ENCODE measurements at places on chromosomes 2 and 18.
A peak's percentile ranks its signal among the peaks of the same experiment; 100 is the strongest.

- peak; percentile 89 for DNase-seq
Observed at GRCh38 chr2:85888684-85889626, at the start of gene ST3GAL5. TSS of gene ST3GAL5 (minus strand) at chr2:85888990. CDS start at chr2:85888905, 85 bp downstream.

DNA sequence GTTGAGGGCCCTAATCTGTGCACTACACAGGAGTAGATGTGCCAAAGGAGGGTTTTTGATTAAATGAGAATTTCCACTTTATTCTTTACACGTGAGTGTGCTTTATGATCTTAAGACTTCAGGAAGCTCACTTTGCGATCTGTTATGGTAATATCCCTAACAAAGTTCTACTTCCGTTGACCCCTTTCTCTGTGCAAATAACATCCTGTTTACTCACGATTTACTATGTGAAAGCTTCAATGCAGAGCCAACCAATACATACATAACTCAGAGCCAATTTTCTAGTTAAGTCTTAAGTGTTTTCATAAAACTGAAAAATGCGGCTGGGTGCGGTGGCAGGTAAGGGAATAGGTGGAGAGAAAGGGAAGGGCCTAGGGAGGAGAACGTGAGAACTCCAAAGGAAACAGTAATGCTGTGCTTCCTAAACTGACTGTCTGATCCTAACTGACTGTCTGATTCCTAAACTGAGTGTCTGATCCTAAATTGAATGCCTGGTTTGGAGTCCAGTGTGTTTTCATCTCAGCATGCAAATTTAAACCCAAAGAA is 87.6 kb downstream of the PLCL1 start:
- no peak for DNase-seq

GRCh38 chr2:112674229-112674628 is 28.5 kb downstream of the SLC20A1 start:
- DNase-seq, result no peak

GRCh38 chr2:1869987-1870386 is 125.7 kb upstream of the PXDN start:
- DNase-seq, result no peak

GRCh38 chr2:174705321-174705720 is 59.0 kb downstream of the CHRNA1 start:
- no peak for DNase-seq

- DNase-seq, result no peak
Observed at GRCh38 chr18:10928011-10928771, 221.2 kb downstream of the PIEZO2 start.

DNA sequence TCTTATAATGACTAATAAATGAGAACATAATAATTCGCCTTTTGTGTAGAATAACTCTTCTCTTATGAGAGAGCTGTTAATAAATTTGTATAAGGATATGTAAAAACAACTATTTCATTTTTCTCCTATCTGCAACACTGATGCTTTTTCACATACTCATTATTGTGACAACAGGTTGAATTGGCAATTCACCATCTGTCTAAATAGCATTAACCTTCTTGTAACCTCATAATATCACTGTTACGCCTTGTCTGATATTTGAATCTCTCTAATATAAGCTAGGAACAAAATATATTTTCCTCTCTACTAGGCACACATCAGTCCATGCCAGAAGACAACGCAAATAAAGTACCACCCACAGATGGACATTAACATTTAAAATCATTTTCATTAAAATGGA is 938.9 kb downstream of the CPS1 start:
- no peak for DNase-seq

- no peak for DNase-seq
Observed at GRCh38 chr2:106011380-106011779, 182.7 kb downstream of the UXS1 start.

DNA sequence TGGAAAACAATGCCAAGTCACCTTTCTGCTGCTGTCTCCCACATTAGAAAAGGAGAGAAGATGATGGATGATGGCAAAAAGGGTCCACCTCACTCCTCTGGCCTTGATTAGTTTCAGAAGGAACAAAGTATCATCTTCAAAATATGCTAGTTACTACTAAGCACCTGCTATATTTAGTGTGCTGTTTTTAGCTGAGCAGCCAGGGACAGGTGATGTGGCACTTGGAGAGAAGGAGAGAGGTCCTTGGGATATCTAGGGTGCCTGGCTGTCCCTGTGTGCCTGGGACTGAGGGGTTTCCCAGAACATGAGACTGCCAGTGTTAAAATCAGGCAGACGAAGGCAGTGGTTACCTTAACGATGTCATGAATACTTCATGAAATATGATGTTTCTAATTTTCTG is 235.5 kb upstream of the NT5C1B start:
- DNase-seq, result no peak

DNA sequence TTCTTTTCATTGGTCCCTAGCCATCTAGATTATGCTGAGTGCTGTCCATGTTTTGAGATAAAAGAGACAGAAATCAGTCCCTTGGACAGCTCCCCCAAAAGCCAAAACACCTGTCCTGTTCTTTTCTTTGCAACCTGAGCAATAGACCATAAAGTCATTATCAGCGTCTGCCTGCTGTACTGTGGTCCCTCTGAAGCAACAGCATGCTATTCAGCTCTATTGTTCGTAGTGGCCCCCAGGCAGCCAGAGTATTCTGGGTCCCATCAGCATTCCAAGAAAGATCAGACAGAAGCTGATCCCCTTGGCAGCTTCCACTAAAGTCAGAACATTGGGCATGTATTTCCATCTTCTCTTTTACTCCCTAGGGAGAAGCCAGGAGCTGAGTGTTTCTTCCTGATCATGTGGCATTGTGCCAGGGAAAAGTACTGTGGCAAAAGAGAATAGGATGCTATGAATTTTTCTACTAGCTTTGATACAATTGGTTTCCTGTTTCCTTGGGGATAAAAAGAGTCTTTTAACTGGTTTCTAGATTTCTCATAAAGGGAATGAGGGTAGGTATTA is 33.6 kb upstream of the ZSWIM2 start:
- DNase-seq, result no peak

DNA sequence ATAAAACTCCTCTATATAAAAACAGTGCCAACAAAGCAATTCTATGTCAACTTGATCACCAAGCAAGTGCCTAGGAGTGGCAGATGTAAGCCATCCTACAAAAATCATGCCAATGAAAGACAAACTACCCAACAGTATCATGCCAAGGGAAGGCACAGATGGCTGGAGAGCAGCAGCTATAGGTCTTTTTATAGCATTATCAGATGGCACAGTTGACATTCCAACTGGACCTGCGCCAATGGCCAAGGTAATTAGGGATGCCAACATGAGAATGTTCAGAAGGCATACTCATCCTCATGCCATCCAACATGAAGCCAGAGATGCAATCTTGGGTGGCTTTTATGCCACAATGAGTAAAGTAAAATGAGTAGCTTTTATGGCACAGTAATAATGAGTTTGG is 237.3 kb downstream of the OTX1 start:
- DNase-seq, result no peak

DNA sequence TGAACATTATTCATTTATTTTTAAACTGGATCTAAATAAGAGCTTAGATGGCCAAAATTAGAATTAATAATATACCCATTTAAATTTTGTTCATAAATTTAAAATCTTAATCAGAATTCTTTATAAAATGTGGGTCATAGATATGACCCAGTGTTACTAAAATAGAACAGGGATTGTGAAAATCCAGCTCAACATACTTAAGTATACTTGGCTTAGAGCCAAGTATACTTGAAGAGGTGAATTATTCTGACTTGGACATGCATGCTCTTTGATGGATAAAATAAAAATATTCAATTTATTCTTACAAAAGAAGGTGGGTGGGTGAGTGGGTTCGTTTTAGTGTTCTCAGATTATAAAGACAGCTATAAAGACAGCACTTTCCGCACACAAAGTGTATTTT is 70.7 kb downstream of the SPOPL start:
- no peak for DNase-seq

DNA sequence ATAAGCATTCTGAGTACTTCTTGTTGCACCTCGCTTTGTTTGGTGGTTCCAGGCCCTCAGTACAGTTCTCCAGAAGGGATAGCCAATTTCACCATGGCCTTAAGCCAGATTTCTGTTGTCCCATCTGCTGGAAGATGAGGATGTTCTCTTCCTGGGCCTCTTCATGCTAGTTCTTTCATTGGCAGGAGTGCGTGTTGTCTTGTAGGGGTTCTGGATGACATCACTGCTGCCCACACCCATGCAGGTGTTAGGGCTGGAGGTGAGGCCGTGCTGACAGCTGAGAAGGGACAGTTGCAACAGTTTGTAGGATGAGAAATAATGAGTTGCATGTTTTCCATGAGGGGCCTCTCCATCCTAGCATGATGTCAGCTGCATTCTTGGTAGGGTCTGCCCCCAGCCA is 142.9 kb downstream of the LDLRAD4 start:
- DNase-seq, result no peak

- DNase-seq, result no peak
Observed at GRCh38 chr2:132488491-132488890, 71.9 kb downstream of the GPR39 start.

DNA sequence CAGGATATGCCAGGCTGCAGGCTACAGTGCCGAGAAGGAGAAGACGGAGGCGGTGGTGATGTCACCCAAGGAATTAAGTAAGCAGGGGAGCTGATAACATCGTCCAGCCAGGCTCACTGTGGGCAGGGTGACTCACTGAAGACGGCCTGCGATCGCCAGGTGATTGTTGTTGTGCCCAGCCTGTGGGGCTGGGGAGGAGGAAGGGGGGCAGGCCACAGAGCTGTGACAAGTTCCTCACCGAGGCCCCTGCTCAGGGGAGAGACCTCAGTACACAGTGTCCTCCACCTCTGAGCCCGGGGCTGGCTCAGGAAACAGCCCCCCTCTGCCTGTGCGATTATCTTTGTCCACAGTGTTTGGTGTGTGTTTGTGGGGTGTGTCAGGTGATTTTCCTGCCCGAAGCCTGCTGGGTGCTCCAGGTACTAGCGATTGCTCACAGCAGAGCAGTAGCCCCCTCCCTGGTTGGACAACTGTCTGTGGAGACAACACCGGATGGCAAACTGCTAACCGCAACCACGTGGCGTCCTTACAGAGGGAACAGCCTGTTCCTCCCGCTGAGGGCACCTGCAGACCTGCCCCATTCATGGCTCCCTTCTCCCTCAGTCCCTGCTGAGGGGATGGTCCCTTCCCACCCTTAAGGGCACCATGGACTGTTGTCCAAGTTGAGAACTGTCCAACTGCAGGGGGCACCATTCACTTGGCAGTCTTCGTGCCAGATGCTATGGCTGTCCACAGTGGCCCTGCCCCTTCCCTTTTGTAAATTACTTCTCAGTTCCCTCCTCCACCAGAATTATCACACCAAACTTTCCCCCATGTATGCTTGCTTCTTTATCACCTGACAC is 95.1 kb downstream of the ZFP36L2 start:
- peak; percentile 61 for DNase-seq

- DNase-seq, result peak; percentile 41
Observed at GRCh38 chr2:9033385-9034168, 30.1 kb upstream of the MBOAT2 start.

DNA sequence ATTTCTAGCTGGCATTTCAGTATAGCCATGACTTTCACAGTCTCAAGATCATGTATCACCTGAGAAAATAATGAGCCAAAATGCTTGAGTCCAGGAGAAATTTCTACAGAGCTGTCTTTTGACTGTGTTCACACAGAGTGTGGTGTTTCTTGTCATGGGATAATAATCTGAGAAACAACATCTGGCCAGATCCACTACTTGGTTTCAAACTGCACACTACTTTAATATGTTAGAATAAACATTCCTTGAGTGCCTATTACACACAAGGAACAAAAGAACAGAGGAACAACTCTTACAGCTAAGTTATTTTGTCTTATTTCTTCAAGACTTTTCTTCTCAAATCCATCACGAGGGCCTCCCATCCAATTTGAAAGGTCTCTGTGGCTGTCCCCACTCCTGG is 108.3 kb downstream of the SS18 start:
- DNase-seq, result no peak

DNA sequence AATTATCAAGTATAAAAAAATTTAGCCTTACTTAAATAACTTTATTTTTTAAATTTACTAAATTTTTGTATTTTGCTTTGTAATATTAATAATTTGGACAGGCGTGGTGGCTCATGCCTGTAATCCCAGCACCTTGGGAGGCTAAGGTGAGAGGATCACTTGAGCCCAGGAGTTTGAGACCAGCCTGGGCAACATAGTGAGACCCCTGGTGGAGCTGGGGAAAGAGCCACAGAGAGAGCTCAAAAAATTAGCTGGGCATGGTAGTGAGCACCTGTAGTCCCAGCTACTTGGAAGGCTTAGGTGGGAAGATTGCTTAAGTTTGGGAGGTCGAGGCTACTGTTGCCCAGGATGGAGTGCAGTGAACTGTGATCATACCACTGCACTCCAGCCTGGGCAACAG is 143.5 kb downstream of the B3GNT2 start:
- DNase-seq, result no peak

DNA sequence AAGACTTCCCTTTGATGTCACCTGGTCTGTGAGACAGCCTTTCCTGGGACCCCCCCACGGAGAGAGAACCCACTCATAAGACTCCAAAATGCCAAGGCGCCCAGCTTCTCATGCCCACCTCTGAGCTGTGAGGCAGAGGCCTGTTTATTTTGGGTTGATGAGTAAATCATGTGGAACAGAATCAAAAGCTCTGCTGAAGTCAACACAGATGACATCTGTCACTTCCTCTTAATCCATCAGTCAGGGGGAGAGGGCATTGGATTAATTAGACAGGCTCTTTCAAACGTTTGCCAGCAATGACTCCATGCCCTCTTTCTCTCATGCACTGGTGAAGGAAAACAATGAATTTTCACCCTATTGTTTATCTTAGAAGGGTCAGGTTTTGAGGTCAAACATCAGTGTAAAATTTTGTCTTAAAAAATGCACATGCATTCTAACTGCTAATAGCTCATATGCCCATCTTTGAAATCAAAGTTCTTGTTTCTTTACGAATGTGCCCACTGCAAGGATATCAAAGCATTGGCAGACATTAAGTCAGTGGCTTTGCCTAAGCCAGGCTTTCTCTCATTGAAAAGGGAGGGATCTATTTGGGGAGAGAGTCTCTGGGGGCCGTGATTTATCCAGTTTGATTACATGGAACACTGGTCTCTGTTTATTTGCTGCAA is 184.1 kb downstream of the ACKR3 start:
- DNase-seq, result no peak

DNA sequence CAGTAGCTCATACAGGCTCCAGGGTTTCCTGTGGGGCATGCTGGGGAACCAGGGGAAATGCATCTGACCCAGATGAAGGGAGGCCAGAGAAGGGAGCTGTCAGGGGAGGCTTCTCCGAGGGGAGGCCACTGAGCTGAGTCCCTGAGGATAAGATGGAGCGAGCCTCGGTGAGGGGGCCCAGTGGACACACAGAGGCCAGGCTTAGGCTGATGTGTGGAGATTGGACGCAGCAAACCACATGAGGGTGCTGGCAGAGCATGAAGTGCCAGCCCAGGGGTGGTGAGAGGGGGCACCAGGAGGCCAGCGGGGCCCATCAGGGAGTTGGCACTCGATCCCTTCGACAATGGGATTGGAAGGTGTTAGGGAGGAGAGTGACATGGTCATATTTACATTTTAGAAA is 235.0 kb downstream of the KLHL29 start:
- no peak for DNase-seq

GRCh38 chr2:64273524-64274398 is 129.5 kb upstream of the PELI1 start:
- DNase-seq, result no peak

- no peak for DNase-seq
Observed at GRCh38 chr2:13545320-13545719, 828.6 kb downstream of the TRIB2 start.

GRCh38 chr2:3725458-3726250 is 22.3 kb downstream of the DCDC2C start:
- DNase-seq, result no peak

GRCh38 chr2:200585730-200586643 is at the start of gene AOX1:
TSS of gene AOX1 (plus strand) at chr2:200586014. CDS start at chr2:200586109, 95 bp downstream.
- DNase-seq, result peak; percentile 86

GRCh38 chr2:137670111-137670510 is 294.2 kb upstream of the HNMT start:
- DNase-seq, result no peak

Measured in H9 (cell line).